M059J (cell line): ENCODE measurements at places on chromosomes 12 and 14. TPM values are rescaled to one million over a fixed set of nuclear protein-coding genes. Genes with fewer than 3 reads are reported as not detected.
A peak's percentile ranks its signal among the peaks of the same experiment; 100 is the strongest.

- DNase-seq, result no peak
Measured at GRCh38 chr12:109130297-109131153, 14.1 kb downstream of the ACACB start.

DNA sequence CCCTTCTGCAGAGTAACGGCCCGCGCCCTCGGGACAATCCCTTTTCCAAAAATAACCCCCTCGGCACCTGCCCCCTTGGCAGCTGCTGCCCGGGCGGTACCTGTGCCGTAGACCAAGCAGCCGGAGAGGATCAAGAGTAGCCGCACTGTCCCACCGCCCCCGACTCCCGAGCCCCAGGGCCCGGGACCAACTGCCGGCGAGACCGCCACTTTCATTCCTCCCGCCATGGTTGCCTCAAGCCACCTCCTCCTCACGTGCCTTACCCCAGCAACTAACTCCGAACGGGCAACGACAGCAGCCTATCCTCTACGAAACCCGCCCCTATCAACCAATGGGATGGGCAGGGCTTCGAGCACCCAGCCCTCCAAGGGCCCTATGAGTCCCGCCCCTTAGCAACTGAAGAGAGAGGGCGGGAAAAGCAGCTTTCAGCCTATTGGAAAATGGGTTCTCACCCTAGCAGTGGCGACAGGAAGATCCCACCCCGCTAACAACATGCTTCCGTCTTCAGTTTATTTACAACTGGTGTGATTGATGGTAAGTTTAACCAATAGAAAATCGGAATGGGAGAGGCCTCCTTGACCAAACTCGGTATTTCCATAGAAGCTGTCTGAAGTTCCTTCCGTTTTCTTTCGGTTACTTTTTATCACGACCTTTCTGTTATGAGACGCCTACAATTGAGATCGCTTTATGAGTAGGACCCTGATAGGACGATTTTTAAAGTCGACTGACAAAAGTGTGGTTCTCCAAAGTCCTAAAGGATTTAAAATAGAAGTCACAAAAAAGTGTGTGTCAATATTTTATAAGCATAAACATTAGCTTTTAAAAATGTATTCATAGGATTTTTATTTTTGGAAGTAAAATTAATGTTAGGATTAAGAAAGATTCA lies at the start of gene NEMP1:
Gene NEMP1 (minus strand): TSS at position 273 of the 886 bp plus-strand sequence. CDS start 46 bp downstream, at position 227.
- peak; percentile 100 for DNase-seq

Gene ACVRL1
- total RNA-seq, result 0.10 and 1.2 TPM in 2 replicates

GRCh38 chr12:6548556-6548955 lies 7.3 kb downstream of the IFFO1 start:
- DNase-seq, result no peak

GRCh38 chr14:54567639-54568561 lies 972 bp downstream of the SAMD4A start:
- DNase-seq, result peak; percentile 64

Gene IFNG-AS1
- not detected in 2 replicates for total RNA-seq

DNA sequence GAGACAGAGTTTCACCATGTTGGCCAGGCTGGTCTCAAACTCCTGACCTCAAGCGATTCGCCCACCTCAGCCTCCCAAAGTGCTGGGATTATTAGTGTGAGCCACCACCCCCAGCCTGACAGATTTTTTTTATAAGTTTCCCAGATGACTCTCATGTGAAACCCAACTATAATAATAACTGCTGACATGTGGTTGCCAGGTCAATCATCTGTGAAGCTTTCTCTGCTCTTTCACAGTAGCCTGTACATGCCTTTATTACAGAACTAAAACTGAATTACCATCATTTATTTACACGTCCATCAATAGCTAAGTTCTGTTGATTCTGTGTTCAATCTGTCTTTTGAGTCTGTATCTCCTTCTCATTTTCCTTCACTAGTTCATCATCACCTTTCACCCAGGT lies 218.5 kb downstream of the RPS29 start:
- no peak for DNase-seq

GRCh38 chr12:129200576-129200975 lies 347.3 kb downstream of the GLT1D1 start:
- DNase-seq, result no peak

- peak; percentile 86 for DNase-seq
Measured at GRCh38 chr12:32198555-32198954, 91.9 kb downstream of the BICD1 start.

Gene ACSS3
- total RNA-seq, result 1.4 and 2.6 TPM in 2 replicates

Gene KSR2
- total RNA-seq, result 0.20 and 0.30 TPM in 2 replicates

GRCh38 chr12:2057041-2057794 lies 4.4 kb downstream of the CACNA1C start:
- DNase-seq, result peak; percentile 36

- peak; percentile 9 for DNase-seq
Measured at GRCh38 chr14:28902930-28903329, 136.3 kb downstream of the FOXG1 start.

DNA sequence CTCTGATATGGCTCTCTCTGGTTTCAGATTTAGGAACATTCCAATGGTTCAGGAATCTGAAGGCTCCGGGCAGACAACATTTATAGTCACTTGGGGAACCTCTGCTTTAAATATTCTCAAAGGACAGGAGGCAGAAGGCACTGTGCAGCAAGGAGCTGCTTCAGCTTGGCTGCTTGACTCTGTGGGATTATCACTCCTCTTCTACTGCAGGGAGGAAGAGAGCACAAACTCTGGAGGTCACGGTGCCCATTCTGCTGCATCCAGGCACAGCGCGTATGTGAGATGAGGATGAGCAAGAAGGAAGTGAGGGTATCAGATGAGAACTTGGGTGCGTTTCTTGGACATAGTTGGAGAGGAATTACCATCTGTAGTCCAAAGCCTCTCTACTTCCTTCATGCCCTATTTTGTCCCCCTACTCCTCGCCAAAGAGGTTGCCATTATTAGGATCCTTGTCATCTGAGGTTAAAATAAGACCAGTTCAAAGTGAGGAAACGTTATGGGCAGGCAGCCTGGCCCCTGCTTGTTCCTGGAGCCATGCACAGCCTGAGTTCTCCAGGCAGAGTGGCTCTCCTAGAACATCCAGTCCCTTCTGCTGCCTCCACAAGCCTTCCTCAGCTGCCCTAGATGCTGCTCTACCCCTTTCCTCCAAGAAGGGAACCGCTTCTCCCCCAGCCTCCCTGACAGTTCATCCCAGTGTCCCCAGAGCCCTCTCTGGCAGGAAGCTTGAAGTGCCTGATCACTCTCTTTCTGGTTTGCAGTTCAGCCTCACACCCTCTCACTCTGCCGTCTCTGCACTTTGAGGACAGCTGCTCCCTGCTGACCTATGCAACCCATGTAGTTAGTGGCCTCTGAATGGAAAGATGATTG lies 12.5 kb downstream of the FGF6 start:
- DNase-seq, result no peak

DNA sequence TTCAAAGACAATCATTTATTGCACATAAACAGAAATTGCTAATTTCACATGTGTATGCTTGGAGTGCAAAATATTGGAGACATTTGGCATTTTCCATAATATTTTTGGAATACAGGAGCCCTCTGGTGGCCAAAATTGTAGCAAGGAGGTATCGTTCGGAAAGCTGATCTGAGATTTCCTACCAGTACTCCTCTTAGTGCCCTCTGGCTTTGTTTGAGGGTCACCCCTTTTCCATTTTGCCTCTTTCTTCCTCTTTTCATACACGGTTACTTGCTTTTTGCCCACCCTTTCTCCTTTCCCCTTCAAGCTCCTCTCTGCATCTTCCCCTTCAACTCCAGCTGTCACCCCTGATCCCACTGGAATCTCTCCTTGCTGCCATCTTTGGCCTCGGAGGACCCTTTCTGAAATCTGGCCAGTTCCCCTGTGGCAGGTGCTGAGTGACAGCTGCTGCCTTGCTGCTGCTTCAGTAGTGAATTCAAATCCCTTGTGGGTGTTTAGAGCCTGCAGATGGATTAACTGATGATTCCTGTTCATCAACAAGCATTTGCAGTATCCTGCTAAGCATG lies 164.6 kb upstream of the PARP11 start:
- peak; percentile 18 for DNase-seq

DNA sequence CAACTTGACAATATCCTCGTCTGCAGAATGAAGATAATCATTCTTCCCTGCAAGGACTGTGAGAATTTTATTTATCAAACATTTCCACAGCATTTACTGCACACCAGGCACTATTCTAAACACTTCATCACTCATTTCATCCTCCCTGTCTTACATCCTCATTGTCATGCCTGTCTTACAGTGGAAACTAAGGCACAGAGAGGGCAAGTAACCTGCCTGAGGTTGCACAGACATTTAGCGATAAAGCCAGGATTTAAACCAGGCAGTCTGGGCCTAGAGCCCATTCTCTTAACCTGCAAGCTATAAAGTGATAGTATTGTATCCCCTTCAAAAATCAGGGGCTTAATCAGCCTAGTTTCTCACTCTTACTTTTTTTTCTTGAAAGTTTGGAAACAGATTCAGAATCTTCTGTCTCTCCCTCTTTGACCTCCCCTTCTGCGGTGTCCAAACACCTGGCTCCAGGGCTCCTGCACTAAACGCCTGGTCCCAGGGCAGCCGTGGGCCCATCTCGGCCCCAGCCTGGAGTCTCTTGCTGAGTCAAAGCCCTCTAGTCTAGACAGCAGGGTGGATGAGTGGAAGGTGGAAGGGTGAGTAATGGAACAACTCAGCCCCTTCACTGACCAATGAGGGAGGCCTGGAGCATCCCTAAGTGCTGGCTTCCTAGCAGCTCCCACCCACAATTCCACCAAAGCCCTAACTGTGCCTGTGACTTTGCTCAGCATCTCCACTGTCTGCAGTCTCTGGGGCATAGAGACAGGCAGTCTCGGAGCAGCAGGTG lies 12.5 kb downstream of the ISM2 start:
- peak; percentile 65 for DNase-seq

Gene SRRM4
- not detected in 2 replicates for total RNA-seq

DNA sequence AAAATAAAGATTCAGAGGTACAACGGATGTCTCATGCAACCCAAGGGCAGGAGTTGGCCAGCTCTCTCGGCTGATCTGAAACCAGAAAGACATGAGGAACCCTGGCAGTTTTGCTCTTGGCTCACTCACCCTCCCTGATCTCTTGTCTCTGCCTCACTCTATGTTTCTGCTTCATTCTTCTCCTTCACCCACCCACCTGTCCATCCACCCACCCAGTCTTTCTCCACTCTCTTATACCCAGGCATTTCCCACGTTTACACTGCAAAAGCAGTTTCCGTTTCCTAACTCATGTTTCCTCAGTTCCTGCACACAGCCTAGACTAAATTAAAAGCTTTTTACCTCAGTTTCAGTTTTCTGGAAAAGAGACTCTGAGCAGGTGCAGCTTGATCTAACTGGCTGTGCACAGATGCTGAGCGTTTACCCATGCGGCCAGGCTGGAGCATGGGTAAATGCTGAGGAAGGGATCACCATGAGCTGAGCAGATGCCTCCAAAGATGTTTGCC lies 157.6 kb downstream of the PRKCH start:
- no peak for DNase-seq

GRCh38 chr12:91651728-91652127 lies 469.1 kb upstream of the DCN start:
- no peak for DNase-seq

- DNase-seq, result peak; percentile 43
Measured at GRCh38 chr14:56334458-56334857, 216.2 kb downstream of the PELI2 start.

DNA sequence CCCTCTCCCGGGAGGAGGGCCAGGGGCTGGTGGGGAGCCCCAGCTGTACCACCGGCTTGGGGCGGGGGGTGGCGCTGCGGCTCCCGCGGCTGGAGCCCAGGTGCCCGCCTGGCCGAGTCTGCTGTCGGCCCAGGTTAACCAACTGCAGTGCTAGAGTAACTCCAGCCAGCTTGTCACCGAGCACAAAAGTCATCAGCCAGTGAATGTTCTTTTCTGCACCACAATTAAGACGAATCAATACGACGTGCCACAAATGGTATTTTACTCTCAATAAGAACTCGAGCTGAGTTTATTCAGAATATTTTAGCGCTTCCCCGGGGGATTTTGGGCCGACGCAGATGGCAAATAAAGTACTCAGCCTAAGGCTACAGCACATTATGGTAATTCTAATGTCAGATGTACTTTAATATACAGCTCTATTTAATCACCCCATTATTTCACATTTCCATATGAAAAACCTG lies 83.2 kb downstream of the BCL11B start:
- no peak for DNase-seq

Gene FZD10
- total RNA-seq, result not detected in 2 replicates

Gene ZBTB1
- total RNA-seq, result 44.1 and 51.4 TPM in 2 replicates

DNA sequence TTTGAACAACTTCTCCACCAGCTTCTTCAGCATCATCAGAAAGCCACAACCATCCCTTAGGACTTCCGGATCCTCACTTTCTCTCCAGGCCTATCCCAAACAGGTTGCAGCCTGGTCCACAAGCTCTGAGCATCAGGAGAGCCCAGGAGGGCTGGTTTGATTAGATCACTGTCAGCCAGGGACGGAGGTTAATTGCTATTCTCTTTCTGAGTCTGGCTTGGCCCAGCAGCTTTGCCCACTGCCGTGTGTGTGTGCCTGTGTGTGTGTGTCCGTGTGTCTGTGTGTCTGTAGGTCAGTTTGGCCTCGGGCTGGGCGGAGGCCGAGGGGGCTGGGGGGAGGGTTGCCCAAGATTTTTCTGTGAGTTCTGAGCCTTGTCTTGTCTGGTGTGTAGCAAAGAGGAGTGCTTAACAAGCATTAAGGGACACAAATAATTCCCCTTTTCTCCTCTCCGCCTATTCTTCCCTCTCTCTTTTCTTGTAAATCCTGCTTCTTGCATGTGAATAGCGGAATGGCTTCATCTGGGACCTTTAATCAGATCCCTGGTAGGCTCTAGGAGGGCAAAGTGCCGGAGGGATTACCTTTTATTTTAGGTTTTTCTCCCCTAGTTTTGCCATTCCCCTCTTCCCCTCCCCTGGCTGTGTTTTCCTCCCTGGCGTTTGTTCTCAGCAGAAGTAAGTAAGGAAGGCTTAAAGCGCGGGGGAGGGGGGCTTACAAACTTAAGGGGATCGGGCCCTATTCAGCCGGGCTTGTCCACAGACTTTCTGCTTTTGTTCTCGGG lies 138.2 kb upstream of the LHX5 start:
- DNase-seq, result no peak

- DNase-seq, result peak; percentile 31
Measured at GRCh38 chr12:20044846-20045245, 323.5 kb upstream of the PDE3A start.

- peak; percentile 23 for DNase-seq
Measured at GRCh38 chr14:88611878-88612277, 49.0 kb downstream of the ZC3H14 start.

DNA sequence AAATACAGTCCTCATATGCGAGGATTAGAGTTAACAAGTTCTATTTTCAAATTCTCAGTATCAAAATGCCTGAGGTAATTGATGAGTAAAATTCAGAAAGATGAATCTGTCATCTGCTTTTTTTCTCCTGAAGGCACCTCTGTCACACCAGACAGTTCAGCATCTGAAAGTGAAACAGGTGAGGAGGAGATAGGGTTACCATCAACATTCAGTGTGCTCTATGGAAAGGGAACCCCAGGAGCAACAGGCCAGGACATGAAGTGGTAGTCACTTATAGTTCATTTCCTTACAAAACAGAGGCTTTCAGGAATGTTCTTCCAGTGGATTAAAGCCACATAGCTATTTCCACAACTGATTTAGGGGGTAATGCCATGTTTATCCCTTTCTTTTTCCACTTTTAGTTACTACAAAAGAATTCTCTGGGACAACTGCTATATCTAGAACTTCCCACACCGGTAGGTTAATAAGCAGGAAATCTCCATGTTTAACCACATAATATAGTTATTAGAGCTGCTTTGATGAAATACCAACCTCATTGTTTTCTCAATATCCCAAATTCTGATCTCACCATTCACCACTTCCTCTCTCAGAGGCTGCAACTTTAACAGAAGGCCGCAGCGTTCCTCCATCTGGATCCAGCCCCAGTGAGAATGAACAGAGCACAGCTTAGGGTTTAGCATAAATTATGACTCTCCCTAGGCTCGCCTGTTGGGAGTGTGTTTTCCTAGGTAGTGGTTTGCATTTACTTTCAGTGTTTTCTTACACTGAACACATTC lies 177.0 kb upstream of the CNTN1 start:
- DNase-seq, result no peak

Gene TDRD9
- not detected in 2 replicates for total RNA-seq

Gene CCDC184
- 0.12 TPM in 1 of 2 replicates, not detected in the other for total RNA-seq
